ENCODE measurements at places on chromosomes 6 and 20.

DNA sequence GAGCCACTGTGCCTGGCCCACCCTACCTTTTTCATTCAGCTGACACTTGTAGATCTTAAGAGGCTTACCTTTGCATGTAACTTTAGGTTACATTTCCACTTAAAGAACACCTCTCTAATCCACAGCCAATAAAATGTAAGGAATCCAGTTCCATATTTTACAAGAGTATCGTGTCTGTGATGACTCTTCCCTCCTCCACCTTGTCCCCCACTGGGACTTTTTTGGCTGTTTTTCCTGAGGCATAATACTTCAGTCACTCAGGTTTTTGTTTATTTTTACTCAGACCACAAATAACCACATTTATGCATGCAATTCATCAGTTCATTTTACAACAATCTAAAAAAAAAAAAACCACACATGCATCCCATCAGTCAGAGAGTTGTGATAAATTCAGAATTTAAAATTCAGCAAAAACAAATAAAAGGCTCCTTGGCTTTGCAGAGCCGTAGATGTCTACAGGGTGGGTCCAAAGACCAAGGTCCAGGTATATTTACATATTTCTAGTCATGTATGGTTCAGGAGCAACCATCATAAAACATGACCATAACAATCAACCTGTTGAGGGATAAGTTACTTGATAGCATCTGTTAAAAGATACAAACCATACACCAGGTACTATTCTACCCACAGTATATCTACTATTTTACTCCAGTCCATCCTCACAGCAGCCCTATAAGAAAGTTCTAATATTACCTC is 9.9 kb downstream of the ATXN1 start:
- no peak for DNase-seq

DNA sequence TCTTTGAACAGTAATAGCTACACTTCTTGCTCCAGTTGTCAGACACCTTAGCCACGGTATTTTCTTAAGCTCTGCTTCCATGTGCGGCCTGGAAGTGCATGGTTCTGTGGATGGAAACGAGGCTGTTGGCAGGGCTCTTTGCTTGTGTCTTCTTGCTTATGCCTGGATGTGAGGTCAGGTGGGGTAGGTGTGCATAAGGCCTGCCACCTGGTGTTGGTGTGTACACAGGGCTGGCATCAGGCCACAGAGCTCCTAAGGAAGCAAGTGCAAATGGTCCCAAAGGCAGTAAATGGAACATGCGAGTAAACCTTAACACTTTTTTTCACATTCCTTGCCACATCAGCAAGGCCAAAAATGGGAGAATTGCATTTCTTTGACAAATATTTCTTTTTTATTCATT is 158.1 kb upstream of the GMDS start:
- DNase-seq = no peak

GRCh38 chr6:77447254-77447653 is 16.0 kb downstream of the HTR1B start:
- DNase-seq = no peak

- DNase-seq = no peak
Measured at GRCh38 chr6:17156966-17157365, 55.1 kb downstream of the STMND1 start.

- no peak for DNase-seq
Measured at GRCh38 chr6:167793421-167793820, 33.3 kb upstream of the AFDN start.

DNA sequence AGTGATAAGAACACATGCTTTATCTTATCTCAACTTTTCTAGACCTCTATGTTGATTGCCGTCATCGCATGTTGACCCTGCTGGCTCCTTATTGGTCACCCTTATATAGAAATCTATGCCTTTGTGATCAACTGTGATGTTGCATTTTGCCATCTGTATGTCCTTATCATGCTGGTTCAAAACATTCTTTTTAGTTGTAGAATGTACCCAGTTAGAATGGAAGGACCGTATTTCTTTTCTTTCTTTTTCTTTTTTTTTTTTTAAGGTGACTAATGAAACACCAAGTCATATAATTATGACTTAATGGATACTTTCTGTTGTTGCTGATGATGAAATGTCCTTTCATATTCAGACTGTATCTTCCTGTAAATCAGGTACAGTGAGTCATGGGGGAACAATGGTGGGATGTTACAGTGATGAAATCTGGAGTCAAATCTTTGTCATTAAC is 145.9 kb upstream of the CITED2 start:
- DNase-seq = no peak

GRCh38 chr20:5491455-5491854 is 174.7 kb upstream of the PROKR2 start:
- DNase-seq = no peak

DNA sequence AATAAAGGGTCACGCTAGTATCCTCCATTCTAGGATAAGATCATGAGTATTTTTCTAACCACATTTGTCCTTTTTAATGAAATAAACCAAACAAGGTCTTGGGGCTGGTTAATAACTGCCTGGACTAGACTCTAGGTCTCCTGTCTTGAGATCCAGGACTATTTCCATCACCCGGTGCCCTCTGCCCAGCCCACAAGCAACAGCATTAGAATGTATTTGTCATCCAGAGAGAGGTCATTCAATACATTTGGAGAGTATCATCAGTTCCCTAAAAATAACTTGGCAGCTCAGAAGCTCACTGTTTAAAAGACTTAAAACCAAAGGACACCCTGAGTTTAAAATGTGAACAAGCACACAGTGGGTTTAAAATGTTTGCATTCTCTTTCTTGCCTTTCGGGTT is 4.4 kb upstream of the RBM24 start:
- no peak for DNase-seq

DNA sequence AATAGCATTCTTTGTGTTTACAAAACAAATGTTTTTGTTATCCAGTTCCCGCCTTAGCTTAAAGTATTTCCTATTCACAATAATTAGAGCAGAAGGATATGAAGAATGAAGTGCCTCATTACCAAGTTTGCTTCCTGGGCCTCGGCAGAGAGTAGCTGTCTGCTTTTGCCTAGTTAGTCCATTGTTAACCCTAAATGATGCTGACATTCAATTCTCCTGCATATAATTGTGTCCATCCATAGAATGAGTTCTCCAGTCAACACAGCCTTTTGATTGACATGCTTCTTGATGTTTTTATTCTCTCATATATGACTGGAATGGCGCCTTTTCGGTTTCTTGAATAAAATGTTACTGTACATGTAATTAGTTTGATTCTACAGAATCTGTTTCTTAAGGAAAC is 100.9 kb downstream of the MYB start:
- DNase-seq = no peak

DNA sequence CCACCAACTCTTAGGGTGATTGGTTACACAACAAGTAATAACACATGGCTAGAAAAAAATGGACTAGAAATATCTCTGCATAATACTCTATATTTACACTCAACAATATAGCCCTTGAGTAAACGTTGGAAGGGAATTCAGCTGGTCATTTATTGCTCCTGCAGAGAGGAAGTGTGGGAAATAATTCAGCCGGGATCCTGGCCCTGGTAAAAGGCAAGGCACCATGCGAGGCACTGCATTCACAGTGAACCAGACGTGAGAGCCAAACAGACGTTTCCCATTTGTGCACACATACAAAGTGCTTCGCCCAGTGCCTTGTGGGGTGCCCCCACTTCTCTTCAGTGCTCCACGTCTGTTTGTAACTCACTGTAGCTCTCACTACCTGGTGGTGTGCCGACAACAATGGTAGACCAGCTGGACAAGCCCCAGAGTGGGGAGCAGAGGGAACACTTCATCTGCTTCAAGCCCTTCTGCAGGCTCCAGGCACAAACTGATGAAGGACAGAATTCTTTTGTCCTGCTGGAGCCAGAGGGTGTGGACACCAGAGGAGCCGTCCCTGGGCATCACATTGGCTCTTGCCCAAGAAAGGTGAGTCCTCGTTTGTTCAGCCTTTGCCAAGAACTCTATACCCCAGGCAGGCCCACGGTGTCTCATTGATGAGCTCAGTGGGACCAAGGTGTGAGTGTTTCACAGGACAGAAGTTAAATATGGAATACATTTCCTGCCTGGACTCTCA is 18.8 kb downstream of the SYNDIG1 start:
- no peak for DNase-seq

- no peak for DNase-seq
Measured at GRCh38 chr20:44750081-44750805, 4.6 kb downstream of the KCNK15 start.

DNA sequence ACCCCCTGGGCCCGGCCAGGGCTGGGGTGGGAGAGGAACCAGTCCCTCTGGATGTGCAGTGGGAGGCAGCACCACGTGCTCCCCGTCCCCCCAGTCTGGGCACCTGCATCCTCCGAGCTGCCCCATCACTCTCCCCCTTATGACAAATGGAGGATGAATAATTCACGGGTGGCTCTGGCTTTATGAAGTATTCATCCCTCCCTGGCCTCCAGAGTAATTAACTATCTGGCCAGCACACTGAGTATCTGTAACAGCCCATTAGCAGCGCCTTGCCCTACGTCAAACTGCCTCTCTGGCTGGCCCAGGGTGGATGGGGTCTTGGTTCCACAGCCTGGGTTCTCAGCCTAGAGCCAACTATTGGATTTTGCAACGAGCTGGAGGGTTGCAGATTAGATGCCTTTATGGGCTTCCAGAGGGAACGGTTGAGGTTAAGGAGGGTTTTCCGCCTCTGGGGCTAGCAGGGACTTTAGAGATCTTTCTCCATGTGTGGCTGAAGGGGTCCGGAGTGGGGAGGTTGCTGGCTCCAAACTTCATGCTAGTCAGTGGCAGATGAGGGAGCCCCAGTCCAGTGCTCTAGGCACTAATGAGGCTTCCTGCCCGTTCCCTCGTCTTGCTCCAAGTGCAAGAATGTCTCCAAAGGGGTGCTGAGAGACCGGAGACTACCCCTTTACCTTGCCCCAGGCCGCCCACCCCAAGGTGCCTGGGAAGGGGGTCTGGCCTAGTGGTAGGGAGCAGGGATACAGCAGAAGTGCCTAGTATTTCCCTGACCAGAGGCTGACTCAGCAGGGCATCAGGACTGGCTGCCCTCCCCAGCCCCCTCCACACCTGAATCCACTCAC is 53.5 kb upstream of the MLN start:
- no peak for DNase-seq

DNA sequence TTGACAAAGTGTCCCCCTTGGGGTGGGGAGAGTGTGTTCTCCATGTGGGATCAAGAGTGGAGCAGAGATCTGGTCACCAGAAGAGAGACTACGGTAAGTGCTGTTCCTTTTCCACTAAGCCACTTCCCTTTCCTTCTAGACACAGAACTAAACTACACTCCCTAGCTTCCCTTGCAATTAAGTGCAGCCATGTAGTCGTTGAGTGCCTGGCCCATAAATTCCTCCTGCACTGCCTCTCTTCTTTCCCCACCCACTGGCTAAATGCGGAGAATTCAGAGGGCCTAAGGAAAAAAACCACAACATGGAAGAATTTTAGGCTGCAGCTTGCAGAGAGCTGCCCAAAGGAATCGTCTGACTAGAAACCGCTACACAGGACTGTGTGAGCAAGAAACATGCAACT is 1.5 kb downstream of the WDR27 start:
- DNase-seq = no peak

DNA sequence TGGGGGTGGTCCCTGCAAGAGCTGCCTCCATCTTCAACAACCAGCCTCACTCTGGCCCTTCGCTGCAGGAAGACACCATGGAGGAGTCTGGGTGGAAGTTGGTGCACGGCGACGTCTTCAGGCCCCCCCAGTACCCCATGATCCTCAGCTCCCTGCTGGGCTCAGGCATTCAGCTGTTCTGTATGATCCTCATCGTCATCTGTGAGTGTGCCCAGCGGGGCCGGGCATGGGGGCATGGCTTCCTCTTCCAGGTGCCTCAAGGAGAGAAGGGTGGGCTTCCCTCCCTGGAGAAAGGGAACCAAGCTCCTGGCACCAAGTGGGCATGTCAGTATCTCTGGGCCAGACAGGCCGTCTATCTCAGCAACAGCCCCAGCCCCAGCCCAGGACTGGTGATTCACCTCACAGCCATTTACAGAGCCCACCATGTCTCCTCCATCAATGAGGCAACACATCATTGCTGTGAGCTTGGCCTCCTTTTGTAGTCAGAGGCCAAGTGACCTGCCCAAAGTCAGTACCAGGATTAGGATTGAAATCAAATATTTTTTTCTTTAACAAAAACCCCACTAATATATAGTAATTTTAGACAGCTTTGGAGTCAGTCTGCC is 40.2 kb downstream of the TM9SF4 start:
- no peak for DNase-seq

GRCh38 chr20:36823121-36823520 is 49.6 kb upstream of the DSN1 start:
- DNase-seq = no peak

Measured in BE2C (cell line).